ENCODE measurements at places on chromosomes 5 and 9.

DNA sequence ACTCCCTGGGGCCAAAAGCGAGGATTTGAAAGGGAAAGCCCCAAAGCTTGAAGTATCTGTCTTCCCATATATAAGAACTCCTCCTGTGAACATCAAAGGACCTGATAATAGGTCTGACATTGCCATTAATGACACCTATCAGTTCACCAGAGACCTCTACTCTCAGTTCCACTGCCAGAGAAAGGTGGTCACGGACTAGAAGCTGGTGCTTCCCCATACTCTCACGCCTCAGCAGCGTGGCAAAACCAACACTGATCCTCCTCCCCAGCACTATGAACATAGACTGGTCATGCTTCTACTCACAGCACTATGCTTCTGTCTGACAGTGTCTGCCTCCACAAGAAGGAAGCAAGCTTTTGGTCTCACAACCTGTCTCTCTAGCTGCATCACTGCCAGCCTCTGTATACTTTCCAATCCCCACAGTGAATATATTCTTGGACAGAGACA, 37.9 kb downstream of the NRG2 start:
- no peak for DNase-seq

DNA sequence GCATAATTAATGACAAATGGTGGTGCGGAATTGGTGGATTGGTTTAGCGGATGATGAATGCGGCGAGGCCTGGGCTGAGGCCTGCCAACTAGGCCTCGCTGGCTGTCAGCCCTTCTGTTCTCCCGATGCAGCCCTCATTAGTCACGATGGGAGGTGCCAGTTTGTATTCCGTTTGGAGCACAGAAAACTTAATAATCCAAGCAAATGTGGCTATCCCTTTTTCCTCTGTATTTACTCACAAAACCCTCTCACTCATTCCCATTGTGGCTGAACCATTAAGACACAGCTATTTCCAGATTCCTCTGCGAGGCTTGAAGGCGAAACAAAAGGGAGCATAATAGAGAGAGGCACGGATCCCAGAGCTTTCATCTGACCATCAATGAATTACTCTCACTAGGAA, 114.3 kb downstream of the MVB12B start:
- DNase-seq: no peak

DNA sequence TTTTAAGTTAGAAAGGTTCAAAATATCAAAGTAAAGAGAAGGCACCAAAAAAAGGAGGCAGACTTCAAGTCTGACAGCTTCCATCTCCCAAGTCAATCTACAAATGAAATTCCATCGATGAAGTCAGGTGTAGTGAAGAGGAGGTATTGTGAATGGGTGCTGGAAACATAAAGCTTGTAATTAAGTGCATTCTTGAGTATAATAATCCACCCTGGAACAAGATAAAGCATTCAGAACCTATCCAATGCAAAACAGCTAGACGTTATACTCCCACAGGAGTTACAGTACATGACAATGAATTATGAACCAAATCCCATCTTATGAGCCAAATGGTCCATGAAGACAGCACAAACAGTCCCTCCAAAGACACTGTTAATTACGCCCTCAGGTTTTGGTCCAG, 22.3 kb downstream of the BNC2 start:
- no peak for DNase-seq

- no peak for DNase-seq
Measured at GRCh38 chr5:178327931-178328711, 95.5 kb upstream of the PHYKPL start.

- DNase-seq: no peak
Measured at GRCh38 chr5:140328036-140328764, 18.2 kb downstream of the HBEGF start.

DNA sequence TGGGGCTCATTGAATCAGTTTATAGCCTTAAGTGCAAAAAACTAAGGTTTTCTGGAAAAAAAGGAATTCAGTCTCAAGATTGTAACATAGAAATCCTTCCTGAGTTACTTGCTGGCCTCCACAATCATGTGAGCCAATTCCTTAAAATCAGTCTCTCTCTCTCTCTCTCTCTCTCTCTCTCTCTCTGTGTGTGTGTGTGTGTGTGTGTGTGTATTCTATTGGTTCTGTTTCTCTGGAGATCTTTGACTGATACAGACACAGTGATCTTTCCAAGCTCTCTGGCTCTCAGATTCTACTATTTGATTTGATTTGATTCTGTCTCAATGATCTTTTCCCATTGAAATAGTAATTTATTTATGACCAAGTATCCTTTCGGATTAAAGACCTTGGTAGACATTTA, 74.6 kb downstream of the CFAP95 start:
- no peak for DNase-seq

GRCh38 chr9:3768712-3769457, 243.1 kb upstream of the RFX3 start:
- no peak for DNase-seq

DNA sequence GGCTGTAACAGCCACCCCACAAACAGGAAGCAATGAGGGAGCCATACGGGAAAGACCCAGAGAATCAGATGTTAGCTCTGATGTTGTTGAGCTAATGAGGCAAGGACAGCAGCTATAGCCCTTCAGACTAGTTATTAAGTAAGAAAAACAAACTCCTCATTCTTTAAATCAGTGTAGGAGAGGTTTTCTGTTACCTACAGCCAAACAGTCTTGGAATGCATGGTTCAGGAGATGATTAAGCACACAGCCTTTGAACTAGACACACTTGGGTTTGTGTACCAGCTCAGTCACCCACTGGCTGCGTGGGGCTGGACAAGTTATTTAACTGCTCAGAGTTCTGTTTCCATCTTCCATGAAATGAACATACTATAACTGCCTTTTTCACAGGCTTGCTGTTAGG, 68.1 kb downstream of the SPOCK1 start:
- no peak for DNase-seq

DNA sequence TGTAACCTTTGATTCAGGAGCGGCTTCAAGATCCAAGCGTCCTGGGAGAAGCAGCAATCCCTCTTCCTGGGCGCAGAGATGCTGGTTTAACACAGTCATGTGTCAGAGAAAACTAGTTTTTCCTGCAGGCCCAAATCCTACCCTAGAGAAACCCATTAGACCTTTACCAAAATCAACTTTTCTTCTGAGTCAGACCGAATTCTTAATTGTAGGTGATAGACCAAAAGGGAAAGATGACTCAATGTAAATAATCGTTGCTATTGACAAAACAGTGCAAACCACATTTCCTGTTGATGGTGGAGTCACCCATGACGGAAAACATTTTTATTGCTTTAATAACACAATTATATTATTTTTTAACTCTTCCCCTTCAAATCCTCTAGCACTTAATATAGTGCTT, 40.1 kb downstream of the SLC1A1 start:
- no peak for DNase-seq
